ENCODE measurements at places on chromosomes 6 and 20. TPM values are rescaled to one million over a fixed set of nuclear protein-coding genes. Genes with fewer than 3 reads are reported as not detected.

SPTLC3 gene
- 3.1 TPM for total RNA-seq

MMP24 gene
- 1.3 TPM for total RNA-seq

SAMD3 gene
- 2.7 TPM for total RNA-seq

PSORS1C2 gene
- total RNA-seq: not detected

- H3K27ac ChIP-seq: no peak overlapping the region
- DNase-seq: no peak
- H3K4me1 ChIP-seq: no peaks in the 10 kb centered on the region
- peaks cover 83% of the 10 kb centered on the region for H3K36me3 ChIP-seq
These were observed 66.6 kb downstream of the CSE1L start for GRCh38 chr20:49112596-49113274.

GRCh38 chr20:61975407-61976129 is 90.1 kb downstream of the TAF4 start:
- no peak overlapping the region for H3K4me3 ChIP-seq
- no peak overlapping the region for H3K27ac ChIP-seq
- no peak for DNase-seq
- H3K36me3 ChIP-seq: peaks cover 10% of the 10 kb centered on the region
- H3K27me3 ChIP-seq: no peaks in the 10 kb centered on the region

FLRT3 gene
- 1.3 TPM for total RNA-seq

- H3K4me1 ChIP-seq: no peaks in the 10 kb centered on the region
- no peak overlapping the region for H3K27ac ChIP-seq
- no peaks in the 10 kb centered on the region for H3K27me3 ChIP-seq
- peak; percentile 66 for DNase-seq
- no peak overlapping the region for H3K4me3 ChIP-seq
- no peaks in the 10 kb centered on the region for H3K36me3 ChIP-seq
These were observed 57.3 kb upstream of the THBS2 start for GRCh38 chr6:169310983-169311382.

LY86 gene
- total RNA-seq: 1.4 TPM

GSTA3 gene
- total RNA-seq: not detected

GRCh38 chr6:166331503-166332415 is 10.6 kb downstream of the SFT2D1 start:
- H3K36me3 ChIP-seq: peaks cover 41% of the 10 kb centered on the region
- no peaks in the 10 kb centered on the region for H3K27me3 ChIP-seq
- DNase-seq: no peak
- no peak overlapping the region for H3K27ac ChIP-seq
- H3K4me1 ChIP-seq: peaks cover 54% of the 10 kb centered on the region
- H3K4me3 ChIP-seq: no peak overlapping the region

Measured in esophagus muscularis mucosa (tissue), 4 donors.